Right lung (tissue), 10 donors: ENCODE measurements at places on chromosomes 12 and 14.

DNA sequence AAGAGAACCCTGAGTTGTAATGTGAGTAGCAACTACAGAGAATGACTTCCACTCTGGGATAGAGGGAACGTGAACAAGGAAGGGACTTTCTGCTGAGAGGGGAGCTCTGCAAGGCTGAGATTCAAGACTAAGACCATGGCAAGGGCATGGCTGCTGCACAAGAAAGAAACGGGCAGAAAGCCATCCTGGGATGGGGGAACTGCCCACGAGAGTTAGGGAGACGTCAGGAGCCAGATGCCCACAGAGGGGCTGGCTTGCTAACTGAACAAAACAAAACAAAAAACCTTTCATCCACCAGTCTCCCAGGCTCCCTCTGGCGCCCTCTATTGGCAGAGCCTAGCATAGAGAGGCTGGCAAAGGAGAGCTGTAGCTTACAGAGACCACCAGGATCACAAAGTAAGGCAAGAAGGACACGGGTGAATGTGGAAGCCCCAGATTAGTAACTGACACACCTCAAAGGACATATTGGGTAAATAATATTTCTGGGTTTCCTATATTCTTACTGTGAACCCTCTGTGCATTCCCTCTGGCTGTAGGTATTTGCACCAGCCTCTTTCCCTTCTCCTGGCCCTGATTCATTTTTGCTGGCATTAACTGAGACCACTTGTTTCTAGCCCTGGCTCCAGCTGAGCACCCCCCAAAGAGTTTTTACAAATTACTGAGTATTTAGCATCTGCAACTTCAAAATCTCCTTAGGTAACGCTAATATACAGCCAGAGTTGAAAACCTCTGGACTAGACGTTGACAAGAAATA, 338.3 kb downstream of the EMP1 start:
- peak; percentile 52 for DNase-seq

GRCh38 chr12:132111654-132112304, 32.3 kb downstream of the DDX51 start:
- no peak for DNase-seq

GRCh38 chr12:19482036-19482435, 42.7 kb downstream of the AEBP2 start:
- DNase-seq = no peak

- no peak for DNase-seq
These were observed 221.7 kb upstream of the PLEKHG7 start for GRCh38 chr12:92481066-92481465.

DNA sequence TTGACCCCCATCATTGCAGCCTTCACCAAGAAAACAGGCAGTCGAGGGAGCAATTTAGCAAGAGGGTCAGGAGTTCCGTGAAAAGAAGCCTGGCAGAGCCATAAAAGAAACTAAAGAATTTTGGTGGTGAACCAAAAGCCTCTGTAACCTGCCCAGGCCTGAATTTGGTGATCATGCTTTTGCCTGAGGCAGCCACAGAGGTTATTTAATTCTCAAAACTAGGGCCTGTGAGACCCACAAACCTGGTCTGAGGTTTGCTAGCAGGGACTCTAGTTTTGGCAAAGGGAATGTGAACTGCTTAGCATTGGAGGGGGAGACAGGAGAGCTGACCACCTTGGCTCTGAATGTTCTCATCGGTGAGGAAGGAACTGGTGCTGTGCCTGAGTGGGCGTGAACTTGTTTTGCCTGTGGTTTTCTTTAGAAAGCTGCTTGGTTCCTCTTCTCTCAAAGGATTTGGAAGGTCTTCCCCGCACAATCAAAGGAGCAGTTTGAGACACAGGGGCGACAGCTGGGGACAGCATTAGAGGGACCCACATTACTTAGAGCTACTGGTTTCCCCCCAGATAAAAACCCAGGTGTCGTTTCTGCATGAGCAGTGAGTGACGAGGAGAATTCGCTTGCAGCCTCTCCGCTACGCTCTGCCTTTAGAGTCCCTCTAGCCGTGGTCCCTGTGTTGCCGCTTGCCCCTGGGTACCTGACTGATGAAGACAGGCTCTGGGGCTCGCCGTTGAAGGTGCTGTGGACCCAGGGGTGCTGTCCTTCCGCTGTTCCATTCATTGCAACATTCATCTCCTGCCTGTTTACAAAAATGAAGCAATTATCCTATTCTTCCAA, 12.6 kb upstream of the WNT5B start:
- no peak for DNase-seq
